Glutamatergic neuron (in vitro differentiated cells): ENCODE measurements at places on chromosomes 12 and 14. TPM values are rescaled to one million over a fixed set of nuclear protein-coding genes. Genes with fewer than 3 reads are reported as not detected.

SIX6 gene
- not detected for total RNA-seq

MORN3 gene
- 1.2 TPM for total RNA-seq

GRCh38 chr12:96623155-96623554 lies 133.8 kb downstream of the CFAP54 start:
- DNase-seq = no peak

APEX1 gene
- total RNA-seq = 265 TPM

- no peak for DNase-seq
Observed at GRCh38 chr12:111006621-111007020, 86.2 kb upstream of the MYL2 start.

DNA sequence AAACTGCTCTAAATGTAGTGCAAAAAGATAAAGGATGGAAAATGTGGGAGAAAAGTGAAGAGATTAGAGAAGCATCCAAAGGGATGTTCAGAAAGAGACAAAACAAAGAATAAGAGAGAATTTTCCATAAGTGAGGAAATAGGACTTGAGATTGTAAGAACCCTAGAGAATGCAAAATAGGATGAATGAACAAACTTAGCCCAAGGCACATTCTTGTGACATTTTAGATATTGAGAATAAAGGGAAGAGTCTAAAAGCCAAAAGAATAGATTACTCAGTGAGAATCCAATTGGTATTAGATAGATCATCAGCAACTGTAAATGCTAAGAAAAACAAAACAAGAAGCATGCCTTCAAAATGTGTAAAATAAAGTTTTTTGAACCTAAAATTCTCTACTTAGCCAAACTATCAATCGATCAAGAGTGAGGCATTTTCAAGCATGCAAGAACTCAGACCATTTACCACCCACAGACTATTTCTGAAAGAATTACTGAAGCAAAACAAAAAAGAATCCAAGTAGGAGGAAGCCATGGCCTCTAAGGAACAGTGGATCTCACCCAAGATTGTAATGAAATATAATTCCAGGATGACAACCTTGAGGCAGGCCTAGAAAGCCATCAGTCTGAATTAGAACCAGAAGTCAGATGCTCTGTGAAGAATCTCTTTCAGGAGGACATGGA lies 33.5 kb downstream of the DYRK2 start:
- no peak for DNase-seq
